ENCODE measurements at places on chromosomes 2 and 18. TPM values are rescaled to one million over a fixed set of nuclear protein-coding genes. Genes with fewer than 3 reads are reported as not detected.

DNA sequence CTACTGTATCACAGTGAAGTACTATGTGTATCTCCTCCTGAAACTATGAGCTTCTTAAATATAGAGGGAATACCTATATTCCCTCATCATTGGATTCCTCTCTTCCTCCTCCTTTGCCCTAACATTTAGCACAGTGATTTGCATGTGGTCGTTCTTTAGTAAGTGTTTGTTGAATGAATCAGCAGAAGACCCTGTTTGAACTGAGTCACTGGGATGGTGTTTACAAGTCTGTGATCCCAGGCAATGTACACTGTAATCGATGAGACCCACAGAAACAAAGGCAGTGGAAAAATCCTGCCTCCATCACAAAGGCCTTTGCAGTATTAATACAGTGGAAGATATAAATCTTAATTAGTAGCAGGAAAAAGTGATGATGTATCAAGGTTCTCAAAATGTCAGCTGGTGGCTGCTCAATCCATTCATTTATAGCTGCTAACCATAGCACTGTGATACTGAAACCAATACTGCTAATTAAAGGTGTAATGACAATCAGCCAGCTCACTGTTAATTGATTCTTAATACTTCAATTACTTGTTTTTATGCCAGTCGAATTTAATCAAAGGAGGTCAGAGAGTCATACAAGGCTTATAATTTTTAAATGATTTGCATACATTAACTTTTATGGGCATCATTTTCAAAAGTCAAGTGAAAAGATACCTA lies 20.8 kb upstream of the MYO3B start:
- no peak for DNase-seq

GRCh38 chr18:10713409-10713808 lies 187.6 kb downstream of the NAPG start:
- DNase-seq: no peak

DNA sequence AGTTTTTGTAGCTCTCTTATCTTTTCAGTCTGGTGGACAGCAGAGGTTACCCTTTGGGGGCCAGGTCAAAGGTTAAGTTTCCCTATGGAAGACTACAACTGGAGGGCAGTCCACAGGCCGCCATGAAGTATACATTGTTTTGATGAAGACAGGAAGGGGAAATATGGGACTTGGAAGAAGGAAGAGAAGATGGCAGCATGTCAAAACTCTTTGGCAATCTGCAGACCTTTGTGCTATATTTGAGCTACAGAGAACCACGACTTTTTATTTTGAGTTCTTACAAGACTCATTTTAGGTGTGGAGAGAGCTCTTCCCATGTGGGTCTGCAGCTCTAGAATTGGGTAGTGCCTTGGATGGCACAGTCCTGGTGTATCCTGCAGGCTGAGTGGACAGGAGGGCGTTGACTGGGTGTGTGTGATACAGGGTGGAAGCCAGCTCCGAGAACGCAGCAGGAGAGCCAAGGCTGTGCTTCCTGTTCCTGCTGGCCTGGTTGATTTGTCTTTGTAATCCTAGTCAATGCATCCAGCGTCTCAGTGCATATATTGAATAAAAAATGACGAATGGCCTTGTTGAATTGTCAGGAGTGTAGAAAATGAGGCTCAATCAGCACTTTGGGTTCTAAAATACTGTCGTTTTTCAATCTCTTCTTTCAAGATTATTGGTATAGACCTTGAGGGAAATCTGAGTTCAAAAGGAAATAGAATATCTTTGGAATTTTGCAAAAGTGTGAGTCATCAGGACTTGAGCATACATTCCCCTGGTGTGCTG lies 11.5 kb downstream of the ITGA6 start:
- DNase-seq: no peak

DNA sequence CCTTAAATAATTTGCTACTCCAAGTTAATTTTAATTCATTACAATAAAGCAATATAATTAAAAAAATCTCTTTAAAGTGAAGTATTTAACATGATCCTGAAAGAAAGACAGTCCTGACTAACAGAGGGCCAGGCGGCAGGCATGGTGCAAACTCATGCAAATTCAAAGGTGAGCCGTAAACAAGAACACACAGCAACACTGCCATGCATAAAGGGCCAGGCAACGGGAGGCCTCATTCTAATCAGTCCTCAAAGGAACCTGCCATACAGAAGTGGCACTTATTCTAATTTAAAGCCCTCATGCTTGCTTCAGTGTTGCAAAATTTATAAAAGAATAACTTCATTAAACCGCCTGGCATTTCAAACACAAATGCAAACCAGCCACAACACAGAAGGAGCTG lies 277.0 kb downstream of the ZNF521 start:
- no peak for DNase-seq

GRCh38 chr2:163213661-163214081 lies 375.1 kb upstream of the KCNH7 start:
- DNase-seq: no peak

LDLRAD4 gene
- total RNA-seq: 26.2 TPM

TTR gene
- total RNA-seq: not detected

Data from mesothelial cell of epicardium (in vitro differentiated cells).